ENCODE measurements at places on chromosomes 3 and 15. TPM values are rescaled to one million over a fixed set of nuclear protein-coding genes. Genes with fewer than 3 reads are reported as not detected.

DNA sequence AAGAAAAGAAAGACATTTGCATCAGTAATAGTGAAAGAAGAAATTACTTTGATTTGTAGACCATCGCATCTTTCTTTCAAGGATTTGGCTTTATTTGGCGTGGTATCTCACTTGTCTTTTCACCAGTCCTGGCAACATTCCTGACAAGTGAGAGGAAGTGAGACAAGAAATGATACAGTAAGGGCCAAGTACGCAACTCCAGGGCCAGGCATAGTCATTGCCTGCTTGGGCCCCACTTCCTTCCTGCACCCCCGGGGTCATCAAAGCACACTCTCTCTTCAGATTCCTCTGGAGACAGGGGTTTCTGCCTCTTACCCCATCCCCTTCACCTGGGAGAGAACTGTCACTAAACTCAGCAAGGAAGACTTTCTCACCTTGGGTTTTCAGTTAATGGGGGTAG is 55.1 kb downstream of the CD47 start:
- DNase-seq: no peak

Gene SAMMSON
- total RNA-seq: not detected

DNA sequence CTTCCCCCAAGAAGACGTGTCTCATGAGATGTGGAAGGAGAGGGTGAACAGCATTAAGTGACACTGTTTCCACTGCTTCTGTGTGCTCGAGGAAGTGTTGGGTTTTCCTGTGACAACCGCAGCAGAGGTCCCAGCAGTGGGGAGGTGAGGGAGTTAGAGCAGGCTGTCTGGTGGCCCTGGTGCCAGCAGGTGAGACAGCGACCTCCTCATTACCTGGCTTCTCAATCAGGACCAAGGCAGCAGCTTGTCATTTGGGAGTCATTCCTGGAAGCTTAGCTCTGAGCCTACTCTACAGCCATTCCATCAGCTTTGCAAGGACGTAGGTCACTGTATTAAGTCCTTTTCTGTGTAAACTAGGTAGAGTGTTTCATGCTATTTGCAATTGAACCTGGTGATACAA is 63.3 kb upstream of the RGMA start:
- DNase-seq: no peak

GRCh38 chr15:64749167-64749566 is 26.2 kb downstream of the RBPMS2 start:
- no peak for DNase-seq

Gene ISLR
- 41.6 TPM for total RNA-seq

Gene LRTM1
- 0.29 TPM for total RNA-seq

Gene GHRL
- total RNA-seq: 29.6 TPM
